Activated T-cell treated with anti-CD3 and anti-CD28 coated beads, Interleukin-2, amount 50 U/mL, for 4 hours (primary cell): ENCODE measurements at places on chromosomes 4 and X.

- no peak for DNase-seq
These were observed 6.1 kb downstream of the GPR82 start for GRCh38 chrX:41730081-41730480.

GRCh38 chr4:177155454-177155853, 154.2 kb upstream of the NEIL3 start:
- DNase-seq = no peak

GRCh38 chr4:183747931-183748670, 89.0 kb downstream of the TRAPPC11 start:
- DNase-seq = no peak

DNA sequence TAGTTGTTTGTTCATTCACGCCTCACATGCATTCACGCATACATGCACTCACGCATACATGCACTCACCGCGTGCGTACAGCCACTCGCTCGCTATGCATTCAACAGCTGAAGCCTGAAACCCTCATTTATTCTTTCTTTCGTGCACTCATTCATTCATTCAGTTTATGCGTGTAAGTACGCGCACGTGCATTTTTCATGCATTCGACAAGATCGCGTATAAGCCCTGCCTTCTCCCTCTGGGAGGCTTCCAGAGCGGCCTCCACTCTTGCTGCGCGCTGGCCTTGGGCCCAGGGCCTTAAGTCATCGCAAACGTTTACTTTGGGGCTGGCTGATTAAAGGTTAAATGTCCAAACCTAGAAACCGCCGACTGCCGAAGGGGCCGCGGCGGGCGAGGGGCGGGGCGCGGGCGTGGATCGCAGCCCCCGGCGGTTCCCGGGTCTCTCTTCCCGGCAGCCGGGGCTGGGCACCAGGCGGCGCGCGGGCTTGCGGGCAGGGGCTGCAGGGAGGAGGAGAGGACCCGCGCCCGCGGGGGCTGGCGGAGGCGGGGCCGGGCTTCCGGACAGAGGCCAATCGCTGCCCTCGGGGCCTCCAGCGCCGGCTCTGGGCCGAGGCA, at the start of gene GYG2:
Gene GYG2 (plus strand): TSS at position 587 of the 615 bp plus-strand sequence. CDS start 1,259 bp downstream, outside the sequence.
- DNase-seq = no peak

GRCh38 chrX:134803551-134804183, 145.4 kb upstream of the PLAC1 start:
- DNase-seq = no peak

- DNase-seq = no peak
These were observed 69.3 kb upstream of the HMX1 start for GRCh38 chr4:8940792-8941491.

DNA sequence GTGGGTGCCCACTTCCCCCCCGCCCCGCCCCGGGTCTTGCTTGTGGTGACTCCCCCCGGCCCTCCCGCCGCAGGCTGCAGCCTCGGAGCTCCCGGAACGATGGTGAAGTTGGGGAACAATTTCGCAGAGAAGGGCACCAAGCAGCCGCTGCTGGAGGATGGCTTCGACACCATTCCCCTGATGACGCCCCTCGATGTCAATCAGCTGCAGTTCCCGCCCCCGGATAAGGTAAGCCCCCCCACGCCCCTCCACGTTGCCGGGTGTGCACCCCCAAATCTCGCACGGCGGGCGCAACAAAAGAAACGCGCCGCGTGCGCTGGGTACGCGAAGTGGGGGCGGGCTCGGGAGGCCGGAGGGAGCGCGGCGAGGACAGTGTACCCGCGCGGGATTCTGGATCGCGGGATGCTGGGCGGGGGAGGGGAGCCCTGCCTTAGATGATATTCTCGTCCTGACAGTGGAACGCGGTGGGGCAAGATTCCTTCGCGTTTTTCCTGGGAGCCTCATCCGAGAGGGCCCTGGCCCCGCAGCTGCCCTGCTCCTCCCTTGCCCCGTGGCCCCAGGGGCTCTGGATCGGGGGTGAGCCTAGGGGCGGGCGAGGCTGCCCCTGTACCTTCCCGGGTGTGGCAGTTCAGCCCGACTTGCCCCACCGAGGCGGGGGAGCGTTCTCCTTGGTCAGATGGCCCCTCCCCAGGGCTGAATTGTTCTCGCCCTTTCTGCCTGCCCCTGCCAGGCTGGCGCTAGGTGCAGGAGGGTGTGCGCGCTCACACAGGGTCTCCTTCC, 819 bp downstream of the NSG1 start:
- no peak for DNase-seq

DNA sequence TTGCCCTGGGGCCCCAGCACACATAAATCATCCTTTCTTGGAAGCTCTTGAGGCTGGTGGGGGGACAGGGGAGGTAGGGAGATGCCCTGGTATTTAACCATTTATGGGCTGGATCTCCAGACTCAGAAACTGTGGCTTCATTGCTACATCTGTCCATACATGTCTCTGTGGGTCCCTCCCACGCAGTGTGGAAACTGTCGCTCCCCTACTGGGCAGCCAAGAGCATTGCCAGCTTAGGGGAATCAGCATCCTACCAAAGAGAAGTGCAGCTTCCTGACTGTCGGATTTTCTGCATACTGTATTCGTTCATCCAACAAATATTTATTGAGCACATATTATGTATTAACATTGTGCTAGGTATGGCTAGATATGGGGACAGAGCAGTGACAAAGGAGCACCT, 3.7 kb downstream of the GRIPAP1 start:
- DNase-seq = no peak
